Brain pericyte (primary cell): ENCODE measurements at places on chromosomes 16 and 17.

GRCh38 chr16:67685388-67686112, 18.9 kb downstream of the C16orf86 start:
- no peak for DNase-seq

DNA sequence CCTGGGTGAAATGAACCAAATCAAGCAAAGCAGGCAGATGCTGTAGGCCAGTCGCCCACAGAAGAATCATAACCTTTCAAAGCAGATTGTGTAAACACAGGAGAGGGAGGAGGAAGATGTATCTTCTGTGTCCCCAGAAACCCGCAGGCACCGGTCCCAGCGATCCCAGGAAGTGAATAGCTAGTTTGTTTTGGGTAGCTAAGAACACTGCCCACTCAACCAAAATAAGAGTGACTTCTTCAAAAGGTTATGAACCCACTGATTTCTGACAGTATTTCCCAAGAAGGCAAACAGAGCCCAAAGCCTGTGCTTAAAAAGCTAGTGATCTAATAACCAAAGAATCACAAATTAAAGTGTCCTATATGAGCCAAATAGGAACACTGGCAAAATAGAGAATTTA, 67.8 kb downstream of the GRIN2A start:
- DNase-seq, result no peak

DNA sequence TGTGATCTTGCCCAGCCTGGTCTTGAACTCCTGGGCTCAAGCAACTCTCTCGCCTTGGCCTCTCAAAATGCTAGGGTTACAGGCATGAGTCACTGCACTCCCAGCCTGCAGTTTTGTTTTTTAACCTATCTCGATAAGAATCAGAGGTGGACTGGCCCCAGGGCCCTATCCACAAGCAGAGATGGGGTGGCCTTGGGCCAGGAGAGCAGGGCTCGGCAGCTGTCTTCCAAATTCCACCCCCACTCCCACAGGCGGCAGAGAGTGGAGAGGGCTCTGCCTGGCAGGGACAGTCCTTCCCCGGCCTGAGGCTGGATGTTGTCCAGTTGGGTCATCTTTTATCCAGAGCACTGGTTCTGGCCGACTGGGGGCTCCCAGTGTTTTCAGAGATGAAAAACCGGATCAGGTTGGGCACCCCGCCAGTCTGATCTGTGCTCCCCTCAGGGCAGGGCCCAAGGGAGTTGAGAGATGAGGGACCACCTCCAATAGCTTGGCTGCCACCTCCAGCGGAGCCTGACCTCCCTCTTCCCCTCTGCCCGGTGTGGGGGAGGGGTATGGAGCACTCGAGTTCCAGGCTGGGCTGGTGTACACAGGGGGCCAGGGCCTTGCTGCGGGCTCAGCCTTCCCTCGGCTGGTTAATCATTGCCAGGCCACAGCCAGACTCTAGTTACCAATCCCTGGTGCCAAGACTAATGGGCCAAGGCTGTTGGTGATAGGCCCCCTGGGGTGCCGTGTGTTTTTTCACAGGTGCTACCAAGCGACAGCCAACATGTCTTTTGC, 30.3 kb upstream of the MYO15B start:
- no peak for DNase-seq

GRCh38 chr16:22300427-22301071, 3.3 kb downstream of the POLR3E start:
- no peak for DNase-seq

- peak; percentile 20 for DNase-seq
These were observed 28.1 kb upstream of the NOL11 start for GRCh38 chr17:67689534-67690177.

- no peak for DNase-seq
These were observed 41.2 kb downstream of the RAB11FIP3 start for GRCh38 chr16:466651-467050.
